Panc1 (cell line): ENCODE measurements at places on chromosomes 3 and 15.

DNA sequence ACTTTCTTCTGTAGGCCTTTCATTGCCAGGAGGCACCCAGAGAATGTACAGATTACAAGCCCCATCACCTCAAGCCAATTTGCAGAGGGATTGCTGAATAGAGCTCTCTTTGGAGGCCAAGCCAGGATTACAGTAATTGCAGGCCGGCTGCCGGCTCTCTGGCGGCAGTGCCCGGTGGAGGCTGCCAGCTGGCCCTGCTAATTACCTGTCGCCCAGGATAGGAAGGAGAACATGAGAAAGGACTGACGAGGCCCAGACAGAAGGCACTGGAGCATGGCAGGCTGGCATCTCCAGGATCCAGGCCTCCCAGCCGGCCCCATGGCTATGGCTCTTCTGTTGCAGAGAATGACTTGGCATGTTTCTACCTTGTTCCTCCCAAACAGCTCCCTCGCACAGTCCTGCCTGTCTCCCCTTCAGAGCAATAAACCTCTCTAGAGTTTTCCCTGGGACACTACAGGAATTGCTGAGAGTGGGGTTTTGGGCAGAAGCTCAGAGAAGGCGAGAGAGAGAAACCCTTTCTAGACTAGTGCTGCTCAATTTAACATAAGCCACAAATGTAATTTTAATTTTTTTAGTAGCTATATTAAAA is 273.6 kb upstream of the PROK2 start:
- DNase-seq = no peak

DNA sequence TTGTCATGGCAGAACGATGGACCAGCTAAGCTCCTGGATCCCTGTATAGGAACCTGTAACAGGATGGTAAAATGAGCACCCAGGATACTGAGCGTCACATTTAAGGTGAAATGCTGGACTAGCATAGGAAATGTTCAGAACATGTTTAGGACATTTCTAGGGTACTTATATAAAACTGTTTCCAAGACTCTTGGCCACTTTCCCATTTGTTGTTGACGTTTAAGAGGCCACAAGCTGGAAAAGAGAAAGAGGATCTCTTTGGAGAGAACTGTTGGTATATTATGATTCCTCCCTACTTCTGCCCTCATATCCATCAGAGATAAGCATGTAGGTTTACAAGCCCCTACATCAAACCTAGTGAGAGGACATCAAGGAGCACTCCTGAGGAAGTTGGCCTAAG is 57.5 kb downstream of the SCN11A start:
- no peak for DNase-seq

GRCh38 chr3:195892105-195893043 is 16.0 kb downstream of the TNK2 start:
- no peak for DNase-seq

- no peak for DNase-seq
Observed at GRCh38 chr15:86001200-86001599, 78.5 kb upstream of the AGBL1 start.

GRCh38 chr3:492586-493316 is 296.2 kb downstream of the CHL1 start:
- DNase-seq = no peak

DNA sequence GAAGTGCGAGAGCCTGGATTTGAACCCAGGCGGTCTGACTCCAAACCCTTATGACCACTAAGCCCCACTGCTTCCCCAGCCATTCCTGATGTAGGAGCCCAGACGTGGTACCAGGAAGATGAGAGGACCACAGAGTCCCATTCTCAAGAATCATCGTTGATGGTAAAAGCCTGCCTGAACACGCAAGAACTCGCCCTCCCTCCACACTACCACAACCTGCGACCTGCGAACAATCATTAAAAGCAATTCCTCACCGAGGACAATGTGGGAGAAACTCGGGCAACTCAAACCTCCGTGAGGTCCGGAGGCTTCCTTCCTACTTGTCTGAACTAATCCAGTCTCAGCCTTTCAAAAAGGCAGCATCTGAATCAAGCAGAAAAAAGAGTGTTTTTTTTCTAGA is 10.3 kb downstream of the MAGI1 start:
- no peak for DNase-seq

DNA sequence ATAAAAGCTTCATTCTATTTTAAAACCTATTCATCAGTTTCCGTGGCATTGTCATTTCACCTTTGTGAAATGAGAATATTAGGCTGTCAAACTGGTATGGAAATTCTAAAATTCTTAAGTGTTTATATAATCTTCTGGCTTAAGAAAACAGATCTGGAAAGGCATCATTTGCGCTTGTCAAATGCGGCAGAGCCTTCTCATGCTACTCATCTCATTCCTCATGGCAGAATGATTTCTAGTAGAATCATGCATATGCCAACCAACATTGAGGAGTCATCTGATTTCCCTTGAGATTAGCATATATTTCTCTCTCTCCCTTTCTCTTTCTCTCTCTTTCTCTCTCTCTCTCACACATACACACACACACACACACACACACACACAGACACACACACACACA is 48.8 kb downstream of the STRIT1 start:
- DNase-seq = no peak

GRCh38 chr3:31721676-31722075 is 189.0 kb downstream of the STT3B start:
- no peak for DNase-seq

- DNase-seq = no peak
Observed at GRCh38 chr15:74400915-74401757, 32.6 kb downstream of the SEMA7A start.

DNA sequence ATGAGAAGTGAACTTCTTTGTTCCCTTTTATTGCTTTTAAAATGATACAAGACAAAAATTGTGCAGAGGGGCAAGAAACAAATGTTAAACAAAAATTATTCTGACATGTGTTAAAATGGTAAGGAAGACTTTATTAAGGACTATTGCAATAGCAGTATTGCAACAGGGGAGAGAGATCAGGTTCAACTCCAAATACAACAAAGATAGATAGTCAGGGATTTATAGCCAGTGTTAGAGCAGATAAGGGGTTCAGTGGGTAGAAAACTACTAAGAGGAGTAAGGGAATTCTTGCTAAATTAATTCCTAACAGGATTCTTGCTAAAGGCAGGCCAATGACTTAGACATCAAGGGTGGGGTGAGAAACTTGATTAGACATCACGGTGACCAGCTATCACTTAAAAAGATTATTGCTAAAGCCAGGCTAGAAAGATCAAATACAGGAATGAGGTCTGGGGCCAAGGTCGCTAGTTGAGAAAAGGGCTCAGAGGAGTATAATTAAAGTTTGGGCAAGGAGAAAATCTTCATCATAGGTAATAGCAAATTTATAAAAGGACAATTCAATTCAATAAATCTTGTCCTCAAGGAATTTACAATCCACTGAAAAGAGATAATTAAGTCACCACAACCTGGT is 81.5 kb downstream of the FHIT start:
- no peak for DNase-seq

- DNase-seq = no peak
Observed at GRCh38 chr3:32093204-32093603, 13.2 kb upstream of the GPD1L start.

- DNase-seq = no peak
Observed at GRCh38 chr3:102087236-102087635, 237.9 kb downstream of the NFKBIZ start.

GRCh38 chr3:109152320-109152719 is 15.8 kb downstream of the C3orf85 start:
- no peak for DNase-seq

- no peak for DNase-seq
Observed at GRCh38 chr15:92510163-92510882, 116.6 kb downstream of the ST8SIA2 start.

GRCh38 chr15:50189633-50190032 is 7.6 kb downstream of the SLC27A2 start:
- no peak for DNase-seq

DNA sequence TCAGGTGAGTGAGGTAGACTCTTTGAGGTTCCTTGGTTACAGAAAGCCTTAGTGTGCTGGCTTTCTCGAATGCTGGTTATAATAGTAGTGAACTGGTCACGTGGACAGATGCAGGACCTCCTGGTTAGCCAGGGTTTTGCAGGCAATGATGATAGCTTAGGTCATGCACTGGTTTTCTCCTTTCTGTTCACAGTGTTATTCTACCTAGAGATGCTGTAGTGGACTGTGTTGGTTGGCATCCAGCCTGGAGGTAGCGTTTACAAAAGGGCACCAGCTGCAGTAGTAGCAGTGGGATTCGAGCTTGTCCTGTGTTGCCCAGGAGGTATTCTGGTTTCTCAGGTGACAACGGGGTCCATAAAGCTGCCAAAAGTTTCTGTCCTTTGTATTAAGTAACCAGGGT is 27.0 kb downstream of the PCCB start:
- DNase-seq = no peak

GRCh38 chr3:14793126-14793857 is 25.5 kb upstream of the FGD5 start:
- DNase-seq = no peak

GRCh38 chr15:42640109-42640508 is 64.7 kb downstream of the STARD9 start:
- DNase-seq = no peak

DNA sequence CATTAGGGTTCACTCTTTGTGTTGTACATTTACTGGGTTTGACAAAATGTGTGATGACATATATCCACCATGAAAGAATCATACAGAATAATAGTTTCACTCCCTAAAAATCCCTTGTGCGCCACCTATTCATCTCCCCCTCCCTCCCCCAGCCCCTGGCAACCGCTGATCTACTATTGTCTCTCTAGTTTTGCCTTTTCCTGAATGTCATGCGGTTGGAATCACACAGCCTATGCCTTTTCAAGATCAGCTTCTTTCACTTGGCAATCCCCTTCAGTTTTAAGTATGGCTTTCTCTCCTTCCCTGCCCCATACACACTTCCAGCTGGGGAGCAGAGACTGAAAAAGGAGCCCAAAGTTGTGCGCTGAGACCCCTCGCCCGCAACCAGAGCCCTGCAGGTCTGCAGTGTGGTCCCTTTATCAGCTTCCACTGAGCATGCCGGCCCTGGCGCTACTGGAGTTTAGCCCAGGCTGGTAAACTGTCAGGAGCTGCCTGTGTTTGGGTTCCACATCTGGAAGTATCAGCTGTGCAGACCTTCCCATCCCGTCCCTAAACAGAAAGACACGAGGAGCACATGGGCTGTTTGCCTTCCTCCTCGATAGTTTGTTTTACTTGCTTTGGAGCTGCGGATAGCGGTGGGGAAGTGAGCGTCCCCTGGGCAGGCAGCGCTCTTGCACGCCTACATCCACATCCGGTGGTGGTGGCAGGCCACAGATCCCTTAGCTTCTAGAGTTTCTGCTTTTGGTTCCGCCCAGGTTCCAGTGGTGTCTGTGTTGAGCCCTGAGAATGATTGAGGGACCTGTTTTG is 12.3 kb downstream of the BOC start:
- no peak for DNase-seq

- DNase-seq = no peak
Observed at GRCh38 chr15:39880718-39881387, 39.2 kb downstream of the GPR176 start.

- DNase-seq = no peak
Observed at GRCh38 chr3:33637482-33637881, 80.6 kb downstream of the CLASP2 start.

DNA sequence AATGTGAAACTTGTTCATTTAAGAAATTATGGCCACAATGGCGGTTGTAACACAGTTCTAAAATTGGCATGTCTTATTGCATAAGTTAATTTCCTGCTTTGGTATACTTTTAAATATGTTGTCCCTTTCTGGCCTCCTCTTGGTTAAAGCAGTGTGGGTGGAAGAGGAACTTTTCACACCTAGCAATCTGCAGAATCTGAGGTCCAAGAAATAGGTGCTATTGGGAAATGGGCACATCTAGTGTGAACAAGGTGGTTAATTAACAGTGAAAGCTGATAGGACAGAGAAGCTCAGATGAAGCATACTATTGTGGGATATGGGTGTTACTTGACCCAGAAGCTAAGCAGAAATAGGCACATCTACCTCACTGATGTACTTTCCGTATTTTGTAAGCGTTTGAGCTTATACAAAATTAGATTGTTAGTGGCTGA is 10.6 kb downstream of the CMC1 start:
- DNase-seq = no peak
